CD4-positive, alpha-beta T cell treated with Interleukin-6 at 100 ng/mL for 8 hours (primary cell): ENCODE measurements at places on chromosomes 1 and 21.

GRCh38 chr1:21294266-21294989 is 4.2 kb upstream of the ECE1 start:
- DNase-seq, result peak; percentile 93

GRCh38 chr1:93641527-93641926 is 40.1 kb downstream of the BCAR3 start:
- DNase-seq, result no peak

DNA sequence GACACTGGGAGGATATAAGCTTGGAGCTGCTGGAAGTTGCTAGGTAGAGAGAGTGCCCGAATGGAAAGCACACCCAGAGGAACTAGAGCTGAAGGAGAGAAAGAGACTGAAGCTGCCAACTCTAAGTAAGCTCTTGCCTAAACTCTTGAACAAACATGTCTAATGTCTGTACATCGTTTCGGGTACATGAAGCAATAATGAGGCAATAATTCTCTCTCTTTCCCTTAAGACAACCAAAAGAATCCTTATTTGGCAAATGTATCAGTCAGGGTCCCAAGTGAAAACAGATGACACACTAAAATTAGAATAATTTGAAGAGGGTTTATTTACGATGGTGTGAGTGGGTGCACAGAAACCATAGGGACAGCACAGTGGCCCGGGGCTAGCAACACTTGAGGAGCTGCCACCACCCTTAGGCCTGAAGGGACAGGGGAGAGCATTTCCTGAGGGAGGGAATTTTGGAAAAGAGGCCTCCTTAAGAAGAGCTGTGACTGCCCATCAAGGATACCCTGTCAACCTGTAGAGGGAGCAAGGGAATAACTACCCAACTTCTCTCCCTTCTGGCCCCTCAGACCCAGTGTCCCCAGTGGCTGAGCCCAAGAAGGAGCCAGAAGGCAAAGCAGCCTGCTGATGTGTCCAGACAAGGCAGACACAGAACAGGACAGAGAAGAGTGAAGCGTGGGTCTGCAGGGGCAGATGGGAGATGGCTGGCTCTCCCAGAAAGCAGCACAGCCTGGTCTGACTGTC is 36.1 kb upstream of the KHDRBS1 start:
- DNase-seq, result no peak

DNA sequence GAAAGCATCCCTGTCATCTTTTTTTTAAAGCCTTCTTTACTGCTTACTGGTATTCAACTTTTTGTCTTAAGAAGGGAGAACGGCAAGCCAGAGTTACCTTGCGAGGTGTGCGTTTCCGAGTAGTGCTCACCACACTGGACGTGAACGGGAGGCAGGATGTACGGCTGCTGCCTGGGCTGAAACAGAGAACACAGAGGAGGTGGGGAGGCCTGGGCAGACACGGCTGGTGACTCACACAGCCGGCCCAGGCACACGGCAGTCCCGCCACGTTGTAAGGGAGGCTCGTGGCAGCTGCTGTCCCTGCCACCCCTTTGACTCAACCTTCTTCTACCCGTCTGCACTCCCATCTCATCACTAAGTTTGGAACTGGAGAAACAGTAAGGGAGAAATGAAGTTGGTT is 105.8 kb downstream of the SMYD2 start:
- no peak for DNase-seq

GRCh38 chr1:172109359-172109758 is 268.1 kb downstream of the DNM3 start:
- DNase-seq, result no peak
